T-helper 1 cell (primary cell): ENCODE measurements at places on chromosomes 5 and 9.

DNA sequence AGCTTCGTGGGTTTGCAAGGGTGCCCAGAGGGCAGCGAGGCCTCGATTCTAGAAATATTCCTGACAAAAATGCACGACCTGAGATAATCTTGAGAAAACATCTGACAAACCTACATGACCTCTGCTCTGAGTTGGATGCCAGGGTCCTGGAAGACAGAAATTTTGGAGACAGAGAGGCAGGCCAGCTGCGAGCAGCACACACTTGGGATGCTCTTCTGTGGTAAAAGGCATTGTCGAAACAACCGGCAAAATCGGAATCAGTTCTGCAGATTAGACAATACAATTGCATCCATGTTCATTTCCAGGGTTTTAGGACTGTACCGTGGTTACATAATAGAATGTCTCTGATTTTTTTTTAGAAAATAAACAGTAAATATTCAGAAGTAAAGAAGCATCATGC, 74.2 kb downstream of the GADD45G start:
- DNase-seq = no peak

GRCh38 chr5:83654427-83654994, 66.1 kb downstream of the HAPLN1 start:
- DNase-seq = no peak

GRCh38 chr5:170254056-170254455, 21.3 kb downstream of the C5orf58 start:
- peak; percentile 61 for DNase-seq

DNA sequence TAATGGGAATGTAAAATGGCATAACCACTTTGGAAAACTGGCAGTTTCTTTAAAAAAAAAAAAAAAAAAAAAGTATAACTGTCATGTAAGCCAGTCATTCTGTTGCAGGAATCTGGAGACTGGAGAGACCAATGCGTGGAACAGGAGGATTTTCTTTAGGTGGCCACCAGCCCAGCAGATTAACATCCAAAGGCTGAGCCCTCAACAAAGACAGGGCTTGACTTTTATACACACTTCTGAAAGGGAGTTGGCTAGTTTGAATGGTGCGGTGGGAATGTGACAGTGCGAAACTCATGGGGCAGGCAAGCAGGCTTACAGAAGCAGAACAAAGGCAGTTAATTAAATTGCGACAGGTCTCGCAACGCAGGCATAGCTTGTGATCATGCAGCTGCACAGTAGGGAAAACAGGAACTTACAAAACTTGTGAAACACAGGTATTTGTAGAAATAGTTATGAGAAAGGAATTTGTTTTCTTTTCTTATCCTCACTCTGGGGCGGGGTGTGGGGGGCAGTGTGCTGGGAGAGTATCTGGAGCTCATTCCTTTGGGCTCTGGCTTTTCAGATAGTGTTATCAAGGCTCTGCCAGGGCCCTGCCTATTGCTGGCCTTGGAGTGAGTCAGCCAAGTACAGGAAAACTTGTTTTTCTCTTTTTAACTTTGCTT, 12.0 kb downstream of the UIMC1 start:
- DNase-seq = no peak

DNA sequence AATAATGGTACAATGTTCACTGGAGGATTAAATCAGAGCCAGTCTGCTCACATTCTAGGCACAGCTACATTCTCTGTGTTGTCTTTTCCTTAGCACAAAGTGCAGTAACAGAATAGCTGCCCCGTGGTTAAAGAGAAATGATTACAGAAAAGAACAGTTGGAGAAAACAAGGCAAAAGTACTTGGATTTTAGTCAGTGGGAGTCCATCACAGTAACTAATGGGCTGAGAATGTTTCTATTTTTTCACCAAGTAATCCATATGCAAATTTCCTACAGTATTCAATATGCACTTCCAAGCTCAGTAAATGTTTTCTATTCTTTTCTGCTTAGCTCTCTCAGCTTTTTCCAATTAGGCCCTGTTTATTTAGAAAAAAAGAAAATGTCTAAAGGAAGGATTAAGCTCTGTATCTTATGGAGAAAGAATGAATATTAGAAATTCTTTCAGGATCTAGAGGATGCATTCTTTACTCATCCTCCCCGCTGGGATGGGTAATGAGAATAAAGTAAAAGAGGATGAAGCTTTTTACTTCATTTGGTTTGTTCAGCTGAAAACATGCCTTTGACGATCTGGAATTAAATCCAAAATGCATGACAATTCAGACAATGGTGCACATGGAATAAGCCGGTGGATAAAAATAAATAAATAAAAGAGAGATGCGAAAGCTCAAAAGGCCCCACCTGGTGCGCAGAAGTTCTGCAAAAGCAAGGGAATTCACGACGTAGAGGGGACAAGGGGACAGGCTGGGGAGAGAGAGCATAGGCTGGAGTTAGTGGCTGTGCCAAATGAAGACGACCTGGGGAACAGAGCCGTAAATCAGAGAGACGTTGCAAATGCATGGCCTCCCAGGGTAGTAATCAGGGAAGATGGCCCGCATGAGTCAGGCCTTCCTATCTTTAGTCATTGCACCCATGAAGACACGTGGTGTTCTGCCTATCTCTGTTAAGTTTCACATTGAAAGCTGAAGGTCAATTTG, 345.2 kb downstream of the GLIS3 start:
- no peak for DNase-seq

DNA sequence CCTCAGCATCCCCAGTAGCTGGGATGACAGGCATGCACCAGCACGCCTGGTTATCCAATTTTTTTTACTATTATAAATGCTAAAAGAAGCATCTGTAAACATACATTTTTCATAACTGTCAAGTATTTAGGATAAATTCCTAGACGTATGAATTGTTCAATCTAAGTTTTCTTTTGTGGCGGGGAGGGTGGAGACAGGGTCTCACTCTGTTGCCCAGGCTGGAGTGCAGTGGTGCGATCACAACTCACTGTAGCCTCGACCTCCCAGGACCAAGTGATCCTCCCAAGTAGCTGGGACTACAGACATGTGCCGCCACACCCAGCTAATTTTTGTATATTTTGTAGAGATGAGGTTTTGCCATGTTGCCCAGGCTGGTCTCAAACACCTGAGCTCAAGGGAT, 52.2 kb downstream of the NR6A1 start:
- DNase-seq = no peak

GRCh38 chr5:153437251-153437650, 53.2 kb upstream of the GRIA1 start:
- DNase-seq = no peak

DNA sequence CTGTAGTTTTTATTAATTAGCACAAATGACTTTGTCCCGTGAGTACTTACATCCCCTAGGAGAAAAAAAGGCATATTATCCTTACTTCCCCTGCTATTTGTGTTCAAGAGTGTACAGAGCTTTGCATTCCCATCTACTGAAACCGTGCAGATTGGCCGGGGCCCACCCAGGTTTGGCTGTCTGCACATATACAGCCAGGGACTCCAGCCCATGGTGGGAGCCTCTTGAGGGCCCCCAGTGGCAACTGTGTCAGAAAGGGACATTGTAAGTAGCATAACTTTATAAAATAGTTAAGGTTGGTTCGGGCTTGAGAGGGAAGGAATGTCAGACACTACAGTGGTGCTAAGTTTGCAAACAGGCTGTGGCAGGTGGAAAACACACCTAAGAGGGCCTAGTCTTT, 24.7 kb downstream of the PHF2 start:
- no peak for DNase-seq

GRCh38 chr9:5578698-5579085, 50.2 kb upstream of the RIC1 start:
- no peak for DNase-seq

DNA sequence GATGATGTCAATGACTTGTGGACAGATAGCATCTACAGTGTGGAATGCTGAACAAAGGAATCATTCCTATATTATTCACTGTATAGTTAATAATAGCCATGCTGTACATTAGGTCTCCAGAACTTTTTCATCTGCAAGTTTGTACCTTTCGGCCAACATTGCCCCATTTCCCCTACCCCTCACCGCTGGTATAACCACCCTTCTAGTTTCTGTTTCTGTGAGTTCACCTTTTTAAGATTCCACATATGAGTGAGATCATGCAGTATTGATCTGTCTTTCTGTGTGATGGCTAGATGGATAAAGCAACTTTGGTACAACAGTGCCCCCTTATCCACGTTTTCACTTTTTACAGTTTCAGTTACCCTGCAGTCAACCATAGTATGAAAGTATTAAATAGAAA, 18.8 kb upstream of the ALDH1B1 start:
- DNase-seq = no peak

DNA sequence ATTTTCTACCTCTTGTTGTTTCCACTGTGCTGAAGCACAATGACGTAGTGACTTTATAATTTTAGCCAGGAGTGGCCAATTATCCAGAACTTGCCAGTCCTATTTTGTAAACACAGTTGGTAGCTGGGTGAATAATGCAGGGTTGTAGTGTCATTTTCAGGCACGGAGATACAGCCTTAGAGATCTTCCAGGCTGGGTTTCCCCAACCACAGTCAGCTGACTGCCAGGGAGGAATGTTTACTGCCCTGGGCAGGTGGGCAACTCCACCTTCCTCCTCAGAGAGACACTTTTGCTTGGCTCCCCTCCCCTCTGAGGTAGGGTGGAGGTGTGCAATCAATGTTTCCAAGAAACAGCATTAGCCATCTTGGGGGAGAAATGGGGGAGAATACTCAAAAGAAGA, 228.1 kb upstream of the NR4A3 start:
- DNase-seq = no peak

DNA sequence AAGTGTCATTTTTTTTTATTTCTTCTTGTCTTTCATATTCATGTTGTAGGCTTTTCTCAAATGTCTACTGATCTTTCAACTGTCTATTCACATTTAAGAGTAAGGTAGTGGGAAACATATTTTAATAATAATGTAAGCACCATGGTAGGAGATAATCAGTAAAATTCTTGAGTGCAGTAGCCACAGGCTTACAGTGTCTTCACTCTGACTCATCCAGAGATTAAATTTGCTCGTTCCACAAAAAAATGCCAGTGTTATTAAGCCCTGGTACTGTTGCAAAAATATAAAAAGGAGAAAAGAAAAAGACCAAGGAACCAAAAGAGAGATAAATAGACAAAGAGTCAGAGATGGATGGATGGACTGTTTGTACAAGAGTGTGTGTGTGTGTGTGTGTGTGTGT, 43.0 kb downstream of the PARP8 start:
- no peak for DNase-seq

GRCh38 chr5:94690778-94691177, 72.3 kb downstream of the SLF1 start:
- no peak for DNase-seq

- no peak for DNase-seq
These were observed 469.7 kb upstream of the ZNF462 start for GRCh38 chr9:106393226-106393625.

- no peak for DNase-seq
These were observed 69.8 kb upstream of the DMAC1 start for GRCh38 chr9:7869340-7869739.

GRCh38 chr9:15156241-15156640, 150.8 kb downstream of the TTC39B start:
- no peak for DNase-seq

DNA sequence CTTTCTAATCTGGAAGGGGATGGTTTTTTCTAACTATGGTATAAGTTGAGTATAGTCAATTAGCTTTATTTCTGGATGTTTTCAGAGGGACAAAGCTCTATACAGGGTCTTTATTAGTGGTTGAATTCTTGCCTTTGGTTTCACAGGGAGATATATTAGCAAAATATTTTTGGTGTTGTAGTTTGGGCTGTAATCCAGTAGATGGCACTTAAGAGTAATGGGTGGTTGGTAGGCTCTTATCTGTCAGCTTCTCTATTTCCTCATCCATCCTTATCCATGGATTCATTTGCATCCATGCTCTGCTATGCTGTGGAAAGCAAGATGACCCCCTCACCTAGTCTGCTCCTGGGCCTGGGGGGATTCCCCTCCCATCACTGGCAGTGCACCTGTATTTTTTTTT, 363.6 kb upstream of the CYLC2 start:
- DNase-seq = no peak

GRCh38 chr9:5510989-5511388, 658 bp downstream of the PDCD1LG2 start:
- DNase-seq = no peak

DNA sequence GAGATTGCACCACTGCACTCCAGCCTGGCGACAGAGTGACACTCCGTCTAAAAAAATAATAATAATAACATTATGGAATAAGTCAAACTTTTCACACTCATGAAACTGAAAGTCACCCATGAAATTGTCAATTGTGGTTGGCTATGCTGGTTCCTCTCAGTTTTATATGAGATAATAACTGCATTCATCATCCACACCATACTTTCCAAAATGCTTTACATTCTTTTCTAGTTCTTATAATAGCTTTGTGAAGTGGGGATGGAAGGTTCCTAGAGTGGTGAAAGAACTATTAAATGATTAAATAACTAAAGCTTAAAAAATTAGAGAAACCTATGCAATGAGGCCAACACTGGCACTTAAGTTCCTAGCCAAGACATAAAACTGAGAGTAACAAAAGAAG, 12.6 kb upstream of the ASPN start:
- no peak for DNase-seq

GRCh38 chr5:16918156-16918555, 17.9 kb downstream of the MYO10 start:
- DNase-seq = no peak

DNA sequence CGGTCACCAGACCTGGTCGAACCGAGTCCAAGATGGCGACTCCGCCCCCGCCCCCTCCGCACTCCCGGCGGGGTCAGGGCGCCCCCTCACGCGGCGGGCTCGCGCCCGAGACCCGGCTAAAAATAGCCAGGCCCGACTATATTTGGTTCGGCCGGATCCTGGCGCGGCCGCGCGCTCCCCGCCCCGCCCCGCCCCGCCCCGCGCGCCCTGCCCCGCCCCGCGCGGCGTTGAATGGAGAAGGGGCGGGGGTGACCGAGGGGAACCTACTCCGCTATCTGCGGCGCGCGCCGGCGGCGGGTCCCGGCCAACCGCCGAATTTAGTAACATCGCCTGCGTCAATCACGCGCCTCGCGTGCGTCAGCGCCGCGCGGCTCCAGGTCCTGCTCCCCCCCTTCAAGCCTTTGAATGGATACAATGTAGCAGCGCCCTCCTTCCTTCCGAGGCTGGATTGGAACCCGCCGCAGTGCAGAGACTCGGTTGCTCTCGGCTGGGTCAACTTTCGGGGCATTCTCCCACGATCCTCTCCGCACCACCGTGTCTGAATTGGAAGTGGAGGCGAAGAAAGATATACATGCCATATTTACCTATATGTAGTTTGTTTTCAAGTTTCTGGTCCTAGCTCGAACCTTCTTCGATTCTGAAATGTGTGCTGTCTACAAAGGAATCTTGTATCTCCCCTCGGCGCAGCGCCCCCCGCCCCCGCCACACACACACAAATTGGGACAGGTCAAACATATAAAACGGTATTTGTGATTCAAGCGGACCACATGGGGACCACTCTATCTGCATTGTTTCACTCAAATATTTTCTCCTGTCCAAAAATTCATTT, 1.6 kb upstream of the NR4A3 start:
- DNase-seq = peak; percentile 91

DNA sequence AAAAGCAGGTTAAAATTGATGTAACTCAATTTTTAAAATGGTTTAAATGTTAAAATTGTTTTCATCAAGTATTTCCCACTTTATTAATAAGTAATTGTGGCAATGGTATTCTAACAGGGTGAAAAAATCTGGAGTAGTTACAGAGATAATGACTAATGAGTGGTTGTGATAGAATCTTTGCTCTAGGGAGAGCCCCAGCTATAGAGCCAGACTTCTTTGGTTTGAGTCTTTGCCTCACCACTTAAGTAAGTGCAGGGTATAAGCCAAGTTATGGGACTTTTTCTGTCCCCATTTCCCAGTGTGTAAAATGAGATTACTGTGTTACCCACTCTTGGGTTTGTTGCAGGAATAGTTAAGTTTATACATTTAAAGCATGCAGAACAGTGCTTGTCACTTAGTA, 158.1 kb downstream of the FER start:
- DNase-seq = no peak
